Cortex of kidney (tissue), 1 donor: ENCODE measurements at places on chromosomes 13 and 19.

DNA sequence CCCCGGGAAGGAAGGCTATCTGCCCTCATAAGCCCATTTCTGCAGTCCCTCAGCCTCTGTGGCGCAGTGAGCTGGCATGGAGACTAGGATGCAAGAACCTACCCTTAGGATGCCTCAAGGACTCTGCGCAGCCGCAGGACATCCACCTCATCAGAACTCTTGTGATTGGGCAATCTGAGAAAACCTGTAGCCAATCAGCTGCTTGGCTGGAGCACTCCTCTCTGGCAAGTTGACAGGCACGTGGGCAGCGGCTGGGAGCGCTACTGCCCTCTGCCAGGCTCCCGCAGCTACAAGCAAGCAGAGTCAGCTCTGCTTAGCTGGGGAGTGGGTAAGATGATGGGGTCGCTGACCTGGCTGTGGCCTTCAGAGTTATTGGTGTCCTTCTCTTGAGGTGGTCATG, 1.5 kb upstream of the ECSIT start:
- no peak for DNase-seq

- DNase-seq: no peak
These were observed 690.8 kb upstream of the ARGLU1 start for GRCh38 chr13:107258599-107259187.

GRCh38 chr19:1961000-1961883, 20.3 kb downstream of the CSNK1G2 start:
- no peak for DNase-seq

DNA sequence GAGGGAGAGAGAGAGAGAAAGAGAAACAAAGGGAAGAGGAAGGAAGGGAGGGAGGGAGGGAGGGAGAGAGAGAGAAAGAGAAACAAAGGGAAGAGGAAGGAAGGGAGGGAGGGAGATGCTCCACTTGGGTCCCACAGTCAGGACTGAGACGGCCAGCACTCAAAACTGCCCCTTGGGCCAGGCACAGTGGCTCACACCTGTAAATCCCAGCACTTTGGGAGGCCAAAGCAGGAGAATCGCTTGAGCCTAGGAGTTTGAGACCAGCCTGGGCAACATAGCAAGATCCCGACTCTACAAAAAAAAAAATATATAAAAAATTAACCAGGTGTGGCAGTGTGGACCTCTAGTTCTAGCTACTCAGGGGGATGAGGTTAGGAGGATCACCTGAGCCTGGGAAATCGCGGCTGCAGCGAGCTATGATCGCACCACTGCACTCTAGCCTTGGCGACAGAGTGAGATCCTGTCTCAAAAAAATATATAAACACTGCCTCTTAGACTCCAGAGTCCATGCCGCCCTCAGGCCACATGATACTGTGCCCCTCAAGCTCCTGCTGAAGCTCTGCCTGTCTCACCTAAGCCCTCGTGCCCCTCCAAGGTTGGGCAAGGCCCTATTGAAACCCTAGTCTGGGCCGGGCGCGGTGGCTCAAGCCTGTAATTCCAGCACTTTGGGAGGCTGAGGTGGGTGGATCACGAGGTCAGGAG, 8.4 kb downstream of the ARRDC2 start:
- DNase-seq: no peak

DNA sequence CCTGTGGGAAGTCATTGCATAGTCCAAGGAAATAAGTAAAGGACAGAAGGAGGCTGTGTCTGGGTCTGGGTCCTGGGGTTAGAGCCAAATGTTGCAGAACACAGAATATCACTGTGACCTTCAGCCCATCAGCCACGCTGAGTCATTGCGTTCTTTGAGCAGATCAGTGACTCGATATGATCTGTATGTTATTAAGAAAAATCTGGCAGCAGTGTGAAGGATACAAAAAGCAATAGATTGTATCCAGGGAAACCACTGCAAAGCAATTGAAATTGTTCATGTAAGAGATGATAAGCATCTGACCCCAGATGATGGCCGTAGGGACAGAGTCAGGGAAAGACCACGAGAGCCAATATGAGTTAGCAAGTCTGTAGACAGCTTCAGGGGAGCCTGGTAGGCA, 1575.1 kb upstream of the SLC10A2 start:
- no peak for DNase-seq

- no peak for DNase-seq
These were observed 16.2 kb upstream of the FOXO1 start for GRCh38 chr13:40682449-40683240.

GRCh38 chr19:42794765-42795164, 29.3 kb upstream of the PSG8 start:
- no peak for DNase-seq

DNA sequence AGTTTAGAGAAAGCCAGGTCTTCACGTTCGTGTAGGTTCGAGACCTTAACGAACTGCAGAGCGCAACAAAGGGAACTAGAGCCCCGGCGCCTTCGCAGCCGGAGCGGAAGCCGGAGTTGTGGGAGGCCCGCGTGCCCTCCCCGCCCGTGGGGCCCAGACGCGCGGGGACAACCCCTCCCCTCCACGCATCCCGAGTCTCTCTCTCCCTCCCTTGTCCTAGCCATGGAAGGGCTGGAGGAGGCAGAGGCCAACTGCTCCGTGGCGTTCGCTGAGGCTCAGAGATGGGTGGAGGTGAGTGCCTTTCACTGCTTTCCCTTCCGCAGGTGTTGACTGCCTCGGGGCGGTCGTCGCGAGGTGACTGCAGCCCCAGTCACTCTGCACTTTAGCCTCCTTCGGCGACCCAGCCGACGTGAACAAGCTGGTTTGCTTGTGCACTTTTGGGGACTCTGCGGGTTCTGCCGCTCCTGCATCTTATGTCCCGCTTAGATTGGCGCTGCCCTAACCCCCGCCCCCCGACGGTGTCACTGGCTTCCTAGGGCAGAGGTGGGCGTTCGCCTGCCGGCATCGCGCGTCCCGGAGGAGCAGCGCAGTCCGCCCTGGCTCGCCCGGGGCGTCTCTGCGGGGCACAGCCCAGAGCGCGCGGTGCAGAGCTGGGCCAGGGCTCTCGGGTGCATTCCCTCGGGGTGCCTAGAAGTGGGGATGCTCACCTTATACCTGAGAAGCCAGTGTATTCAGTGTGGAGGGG, 478 bp downstream of the LMO7 start:
- DNase-seq: no peak

DNA sequence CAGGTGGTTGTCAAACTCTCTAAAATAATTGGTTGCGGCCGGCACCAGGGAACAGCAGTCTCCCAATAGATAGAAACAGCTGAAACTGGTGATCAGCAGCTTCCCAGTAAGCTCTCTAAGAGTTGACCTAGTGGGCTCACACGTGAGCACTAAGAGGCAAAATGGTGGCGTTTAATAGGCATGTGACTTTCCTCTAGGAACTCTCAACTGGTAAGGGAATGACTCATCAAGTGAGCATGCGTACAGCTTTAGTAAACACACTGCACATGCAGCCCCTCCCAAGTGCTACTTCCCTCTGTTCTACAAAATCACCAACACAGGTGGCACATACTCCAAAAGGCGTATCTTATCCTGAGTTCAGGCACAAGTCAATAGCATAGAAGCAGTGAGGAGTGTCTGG, 41.7 kb downstream of the TNFSF11 start:
- DNase-seq: no peak

- no peak for DNase-seq
These were observed 2.4 kb downstream of the CUL4A start for GRCh38 chr13:113211774-113212173.

DNA sequence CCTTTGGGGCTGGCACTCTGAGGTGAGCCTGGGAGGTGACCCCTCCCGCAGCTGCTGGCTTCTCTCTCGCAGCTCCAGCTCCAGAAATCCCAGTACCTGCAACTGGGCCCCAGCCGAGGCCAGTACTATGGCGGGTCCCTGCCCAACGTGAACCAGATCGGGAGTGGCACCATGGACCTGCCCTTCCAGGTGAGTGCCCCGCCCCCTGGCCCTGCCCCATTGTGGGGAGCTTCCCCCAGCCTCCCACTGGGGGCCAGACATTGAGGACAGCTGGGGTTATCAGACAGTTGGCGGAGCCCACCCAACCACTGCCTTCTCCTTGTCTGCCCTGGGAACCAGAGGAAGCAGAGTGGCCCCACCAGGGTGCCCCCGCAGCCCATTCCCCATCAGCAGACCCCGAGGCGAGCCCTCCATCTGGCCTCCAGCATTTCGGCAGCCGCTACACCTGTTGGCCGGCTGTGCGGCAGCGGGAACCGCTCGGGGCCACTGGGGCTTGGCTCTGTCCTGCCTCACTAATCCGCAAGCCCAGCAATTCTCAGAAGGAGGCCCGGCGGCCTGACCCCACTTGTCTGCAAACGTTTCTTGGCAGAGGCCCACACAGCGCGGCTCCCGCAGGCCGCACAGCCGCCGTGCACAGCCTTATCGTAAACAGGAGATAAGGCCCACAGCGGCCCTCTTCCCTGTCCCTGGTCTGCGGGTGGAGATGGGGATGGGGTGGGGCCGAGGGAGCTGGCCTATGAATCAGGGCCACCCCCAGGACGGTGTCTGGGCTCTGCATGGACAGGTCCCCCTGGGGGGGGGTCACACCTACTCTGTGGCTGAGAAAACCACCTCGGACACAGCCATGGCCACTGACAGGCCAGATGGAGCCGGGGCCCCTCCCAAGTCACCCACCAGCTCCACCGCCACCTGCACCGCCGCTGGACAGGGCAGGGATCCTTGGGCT, 48.0 kb downstream of the COMP start:
- no peak for DNase-seq

GRCh38 chr19:45276284-45276687, 25.2 kb downstream of the MARK4 start:
- DNase-seq: no peak

DNA sequence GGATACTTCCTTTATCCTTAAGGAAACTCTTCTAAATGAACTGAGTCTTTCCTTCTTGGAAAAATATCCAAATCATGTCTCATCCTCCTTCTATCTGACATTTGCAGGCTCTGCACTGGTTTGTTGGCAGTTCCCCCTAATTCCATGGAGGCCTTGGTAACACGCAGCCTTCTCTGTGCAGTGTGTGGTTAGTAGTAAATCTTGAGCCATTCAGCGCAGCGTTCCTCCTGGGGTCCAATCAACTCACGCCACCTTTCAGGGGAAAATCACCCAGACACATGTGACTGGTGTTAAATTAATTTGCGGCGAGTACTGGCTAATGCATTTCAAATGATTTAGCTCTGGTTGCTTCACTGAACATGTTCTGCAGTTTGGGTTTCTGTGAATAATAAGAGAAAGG, 21.0 kb upstream of the CBY2 start:
- DNase-seq: no peak

DNA sequence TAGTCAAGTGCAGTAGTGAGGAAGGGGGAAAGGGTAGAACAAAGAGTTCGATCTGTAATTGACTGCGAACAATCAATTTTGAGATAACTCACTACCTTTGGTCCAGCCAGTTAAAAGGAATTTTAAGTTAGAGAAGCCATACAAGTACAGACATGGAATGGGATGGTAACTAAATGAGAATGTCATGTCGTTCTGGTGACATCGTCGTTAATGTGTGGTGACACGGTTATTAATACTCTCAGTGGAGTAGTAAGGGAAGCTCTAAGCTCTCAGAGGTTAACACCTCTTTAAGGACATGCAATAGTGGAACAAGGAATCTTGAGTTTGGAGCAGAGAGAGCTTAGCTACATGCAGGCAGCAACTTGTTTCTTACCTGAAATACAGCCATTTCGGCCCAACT, 154.9 kb upstream of the KLF12 start:
- DNase-seq: no peak

GRCh38 chr19:43551399-43552197, 18.6 kb downstream of the ZNF575 start:
- DNase-seq: no peak

- no peak for DNase-seq
These were observed 341.3 kb downstream of the SPRY2 start for GRCh38 chr13:79999601-80000000.

- DNase-seq: no peak
These were observed 2070.3 kb downstream of the PCDH9 start for GRCh38 chr13:65159803-65160202.

GRCh38 chr19:18784786-18785120, 6.4 kb downstream of the COMP start:
- DNase-seq: no peak

DNA sequence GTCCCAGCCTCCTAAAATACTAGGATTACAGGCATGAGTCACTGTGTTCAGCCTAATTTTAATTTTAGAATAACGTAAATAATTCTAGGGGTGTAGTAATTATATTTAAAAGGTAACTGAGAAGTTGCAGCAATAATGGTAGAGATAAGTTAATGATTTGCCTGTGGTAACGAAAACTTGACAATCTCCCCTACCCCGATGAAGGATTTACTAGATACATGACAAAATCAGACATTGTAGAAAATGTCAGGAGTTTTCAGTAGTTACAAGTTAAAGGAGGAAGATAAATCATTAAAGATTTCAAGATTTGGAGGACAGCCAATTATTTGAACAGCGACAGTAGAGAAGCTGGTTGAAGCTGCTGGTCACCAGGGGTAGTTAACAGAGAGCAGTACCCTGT, 652.2 kb upstream of the PCDH20 start:
- no peak for DNase-seq

DNA sequence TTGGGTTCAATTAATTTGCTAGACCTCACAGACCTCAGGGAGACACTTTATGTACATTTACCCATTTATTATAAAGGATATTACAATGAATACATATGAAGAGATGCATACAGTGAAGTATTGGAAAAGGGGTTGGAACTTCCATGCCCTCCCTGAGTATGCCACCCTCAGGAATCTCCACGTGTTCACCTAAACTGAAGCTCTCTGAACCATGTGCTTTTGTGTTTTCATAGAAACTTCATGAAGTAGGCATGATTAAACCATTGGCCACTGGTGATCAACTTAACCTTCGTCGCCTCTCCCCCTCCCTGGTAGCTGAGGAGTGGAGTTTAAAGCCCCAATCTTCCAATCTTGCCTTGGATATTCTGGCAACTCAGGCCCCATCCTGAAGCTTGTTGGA, 20.3 kb downstream of the ZNF160 start:
- DNase-seq: no peak
